T-helper 2 cell treated with Interferon-gamma antibody and Interleukin-4, amounts not matched to agents 5 μg/mL and 100 μg/mL, for 36 hours (primary cell): ENCODE measurements at places on chromosomes 6 and 20.

DNA sequence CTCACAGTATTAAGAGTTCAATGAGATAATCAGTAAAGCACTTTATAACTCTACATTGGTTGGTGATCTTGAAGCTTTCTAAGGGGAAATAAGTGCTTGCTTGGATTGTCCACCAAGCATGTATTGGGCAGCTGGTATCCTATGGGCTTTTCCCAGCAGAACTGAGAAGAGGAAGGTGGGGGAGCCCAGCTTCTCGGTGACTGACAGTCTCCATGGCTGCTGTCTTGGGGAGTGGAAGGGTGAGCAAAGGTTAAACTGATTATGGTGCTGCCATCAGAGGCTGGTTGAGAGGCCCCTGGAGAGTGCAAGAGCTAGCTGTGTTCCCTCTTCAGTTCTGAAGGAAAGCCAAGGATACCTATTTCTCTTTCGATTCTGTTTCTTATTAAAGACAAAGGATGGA is 35.5 kb upstream of the ADTRP start:
- peaks cover 4% of the 10 kb centered on the region for H3K27me3 ChIP-seq
- H3K27ac ChIP-seq: no peak overlapping the region
- H3K36me3 ChIP-seq: no peaks in the 10 kb centered on the region
- no peaks in the 10 kb centered on the region for H3K4me1 ChIP-seq
- H3K4me3 ChIP-seq: no peak overlapping the region

- H3K4me1 ChIP-seq: no peaks in the 10 kb centered on the region
- H3K27me3 ChIP-seq: no peaks in the 10 kb centered on the region
- no peak for DNase-seq
- no peaks in the 10 kb centered on the region for H3K36me3 ChIP-seq
- no peak overlapping the region for H3K27ac ChIP-seq
Observed at GRCh38 chr6:113209315-113209714, 647.8 kb upstream of the MARCKS start.

- H3K4me3 ChIP-seq: peak overlapping the region; percentile 57
- H3K4me1 ChIP-seq: peaks cover 18% of the 10 kb centered on the region
- peaks cover 3% of the 10 kb centered on the region for H3K27me3 ChIP-seq
- peak overlapping the region; percentile 41 for H3K27ac ChIP-seq
- DNase-seq: peak; percentile 67
- no peaks in the 10 kb centered on the region for H3K36me3 ChIP-seq
Observed at GRCh38 chr6:169990095-169991030, 238.9 kb downstream of the ERMARD start.

GRCh38 chr20:48921883-48922820 is 641 bp downstream of the ARFGEF2 start:
- H3K4me1 ChIP-seq: peaks cover 29% of the 10 kb centered on the region
- peaks cover 1% of the 10 kb centered on the region for H3K36me3 ChIP-seq
- DNase-seq: no peak

DNA sequence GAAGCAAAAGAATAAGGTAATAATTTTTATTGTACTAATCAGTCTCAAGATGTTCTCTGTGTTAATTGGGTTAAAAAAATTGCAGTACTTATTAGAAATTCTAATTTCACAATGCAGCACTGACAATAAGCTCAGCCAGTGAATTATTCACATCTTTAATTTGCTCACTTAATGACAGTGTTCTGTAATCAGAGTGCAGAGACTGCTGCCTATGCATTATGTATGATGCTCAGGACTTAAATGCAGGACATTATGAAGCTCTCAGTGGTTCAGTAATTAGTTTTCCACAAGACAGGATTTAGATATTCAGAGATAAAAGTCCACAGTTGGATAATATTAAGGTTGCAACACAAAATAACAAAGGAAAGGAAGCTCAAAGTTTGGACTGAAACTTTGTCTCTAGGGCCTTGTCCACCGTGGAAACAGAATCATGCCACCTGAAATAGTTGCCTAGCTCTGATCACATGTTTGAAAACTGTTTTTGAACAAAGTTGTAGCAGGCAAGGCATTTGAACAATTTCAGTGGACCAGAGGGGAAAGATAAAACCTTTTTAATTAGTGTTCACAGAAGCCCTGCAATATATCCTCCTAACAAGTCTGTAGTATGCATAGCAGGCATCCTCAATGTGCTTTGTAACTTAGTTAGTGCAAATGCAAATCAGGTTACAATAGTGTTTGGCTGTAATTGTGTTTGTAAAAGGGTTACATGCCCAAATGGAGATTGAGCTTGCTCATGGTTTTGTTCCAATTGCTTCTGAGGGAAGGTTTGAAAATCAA is 23.7 kb upstream of the MMS22L start:
- DNase-seq: no peak
- H3K4me1 ChIP-seq: no peaks in the 10 kb centered on the region
- peaks cover 19% of the 10 kb centered on the region for H3K27me3 ChIP-seq
- H3K36me3 ChIP-seq: no peaks in the 10 kb centered on the region
- H3K4me3 ChIP-seq: no peak overlapping the region

DNA sequence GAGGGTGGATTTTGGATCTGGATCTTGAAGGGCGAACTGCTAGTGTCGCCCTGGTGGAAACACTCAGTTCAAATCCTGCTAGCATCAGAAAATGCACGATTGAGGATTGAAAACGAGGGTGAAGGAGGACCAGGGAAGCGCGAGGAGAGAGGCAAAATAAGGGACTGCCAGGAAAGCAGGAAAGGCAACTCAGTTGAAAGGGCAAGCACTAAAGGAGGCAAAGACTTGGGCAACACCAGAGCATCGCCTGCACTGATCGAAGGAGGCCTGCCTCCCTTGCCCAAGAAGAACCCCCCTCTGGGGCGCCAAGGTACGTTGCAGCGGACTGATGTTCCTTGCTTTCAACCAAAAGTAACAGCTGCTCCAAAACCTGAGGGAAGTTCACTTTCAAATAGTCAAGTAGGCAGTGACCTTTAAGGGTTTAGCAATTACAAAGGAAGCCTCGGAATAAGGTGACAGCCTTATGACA is 308 bp upstream of the COL21A1 start:
- peaks cover 5% of the 10 kb centered on the region for H3K27me3 ChIP-seq
- no peaks in the 10 kb centered on the region for H3K36me3 ChIP-seq
- H3K4me1 ChIP-seq: no peaks in the 10 kb centered on the region

DNA sequence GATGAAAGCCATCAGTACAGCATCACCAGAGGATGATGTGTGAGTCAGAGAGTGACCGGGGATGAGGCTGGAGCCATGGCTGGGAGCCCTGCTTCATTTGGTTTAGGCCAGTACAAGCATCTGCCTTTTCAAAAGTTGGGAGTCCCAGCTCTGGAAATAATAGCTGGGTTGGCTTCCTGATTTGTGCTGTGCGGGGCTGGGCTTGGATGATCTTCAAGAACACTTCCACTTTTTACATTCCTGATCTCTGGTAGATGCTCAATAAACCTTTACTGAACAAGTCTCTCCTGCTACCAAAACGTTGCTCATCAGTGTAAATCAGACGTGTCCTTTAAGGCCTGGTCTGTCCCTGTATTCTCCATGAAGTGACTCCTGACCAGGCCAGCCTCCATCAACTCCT is 44.1 kb upstream of the ADGRF4 start:
- no peak for DNase-seq
- peaks cover 10% of the 10 kb centered on the region for H3K27me3 ChIP-seq
- H3K4me3 ChIP-seq: no peak overlapping the region
- peaks cover 8% of the 10 kb centered on the region for H3K4me1 ChIP-seq
- no peak overlapping the region for H3K27ac ChIP-seq
- H3K36me3 ChIP-seq: no peaks in the 10 kb centered on the region

DNA sequence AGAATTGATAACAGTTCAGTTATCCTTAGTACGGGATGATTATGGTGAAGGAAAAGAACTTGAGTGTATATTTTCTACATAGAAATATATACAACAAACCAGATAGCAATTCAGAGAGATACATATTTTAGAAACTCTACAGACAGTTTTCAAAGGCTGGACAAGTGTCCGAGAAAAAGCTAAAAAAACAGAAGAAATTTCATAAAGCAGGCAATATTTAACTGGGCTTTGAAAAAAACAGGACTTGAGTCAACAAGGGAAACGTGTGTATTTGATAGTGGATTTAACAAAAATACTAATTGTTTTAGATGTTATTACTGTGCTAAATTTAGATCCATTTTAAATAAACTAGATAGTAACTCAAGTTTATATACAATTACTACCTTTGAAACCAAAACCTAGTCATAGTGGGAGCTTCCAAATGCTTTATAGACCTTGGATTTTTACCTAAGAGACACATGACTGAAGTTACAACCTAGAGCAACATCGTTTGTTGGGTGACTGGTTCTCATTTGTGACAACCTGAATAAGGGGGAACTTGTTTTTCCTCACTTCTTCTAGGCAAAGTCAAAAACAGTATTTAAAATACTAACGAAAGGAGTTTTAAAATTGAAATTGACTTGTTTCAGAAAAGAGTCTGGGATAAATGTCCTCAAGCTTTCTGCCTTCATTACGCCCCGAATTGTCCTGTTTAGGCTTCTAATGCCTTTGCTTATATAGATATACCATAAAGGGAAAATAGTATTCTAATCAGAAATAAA is 116.7 kb upstream of the PRSS16 start:
- H3K4me3 ChIP-seq: no peak overlapping the region
- peaks cover 41% of the 10 kb centered on the region for H3K4me1 ChIP-seq
- no peak for DNase-seq
- H3K36me3 ChIP-seq: peaks cover 4% of the 10 kb centered on the region
